ENCODE measurements at places on chromosomes 5 and 9. TPM values are rescaled to one million over a fixed set of nuclear protein-coding genes. Genes with fewer than 3 reads are reported as not detected.
A peak's percentile ranks its signal among the peaks of the same experiment; 100 is the strongest.

DNA sequence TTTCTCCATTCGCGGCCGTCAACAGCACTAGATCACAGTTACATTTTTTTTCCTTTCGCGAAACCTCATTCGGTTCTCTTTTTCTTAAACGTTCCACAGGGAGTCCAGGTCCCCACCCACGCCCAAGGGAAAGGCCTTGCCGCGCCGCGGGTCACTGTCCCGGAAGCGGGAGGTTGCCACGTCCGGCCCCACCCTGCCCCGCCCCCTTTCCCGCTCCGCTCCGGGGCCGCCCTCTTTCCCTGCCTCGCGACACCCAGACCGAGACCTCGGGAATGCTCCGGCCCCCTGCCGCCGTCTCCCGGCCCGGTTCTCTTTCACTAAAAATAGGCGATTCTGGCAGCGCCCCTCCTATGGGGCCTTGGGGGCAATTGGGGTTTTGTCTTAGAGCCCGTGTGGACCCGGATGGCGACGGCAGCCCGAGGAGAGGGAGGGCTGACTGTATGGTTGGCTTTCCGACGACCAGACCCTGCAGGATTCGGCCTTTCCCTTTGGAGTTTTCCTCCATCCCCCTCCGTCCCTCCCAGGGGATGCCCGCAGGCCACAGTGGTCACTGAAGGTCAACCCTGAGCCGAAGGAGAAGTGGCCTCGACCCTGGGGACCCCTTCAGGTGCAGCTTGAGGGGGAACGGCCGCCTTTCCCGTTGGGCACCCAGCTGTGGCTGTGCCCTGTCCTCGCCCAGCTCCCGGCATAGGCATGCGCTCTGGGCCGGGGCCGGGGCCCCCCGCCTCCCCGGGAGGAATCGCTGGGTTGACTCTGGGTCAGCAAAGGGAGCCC is 2.8 kb upstream of the RACK1 start:
- DNase-seq = peak; percentile 97
- peak overlapping the region; percentile 73 for H3K4me3 ChIP-seq
- H3K4me1 ChIP-seq = no peaks in the 10 kb centered on the region
- peaks cover 3% of the 10 kb centered on the region for H3K36me3 ChIP-seq

- H3K36me3 ChIP-seq = no peaks in the 10 kb centered on the region
- no peaks in the 10 kb centered on the region for H3K27me3 ChIP-seq
- DNase-seq = no peak
- H3K4me3 ChIP-seq = no peak overlapping the region
Observed at GRCh38 chr5:40481241-40481640, 198.5 kb upstream of the PTGER4 start.

DNA sequence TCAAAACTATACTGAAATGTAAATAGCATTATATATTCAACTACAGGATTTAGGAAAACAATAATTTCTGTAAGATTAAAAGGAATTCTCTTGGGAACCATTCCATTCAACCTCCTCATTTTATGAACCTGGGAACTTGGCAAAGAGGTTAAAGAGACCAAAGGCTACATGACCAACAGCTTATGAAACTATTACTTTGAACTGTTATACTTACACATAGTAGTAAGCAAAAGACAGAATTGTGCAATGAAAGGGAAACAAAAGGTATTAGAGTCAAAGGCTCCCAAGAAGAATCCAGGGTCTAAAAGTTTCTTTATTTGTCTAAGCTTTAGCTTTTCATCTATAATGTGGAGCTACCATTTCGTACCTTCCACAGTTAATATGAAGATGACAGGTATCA is 7.2 kb downstream of the C9orf72 start:
- H3K4me3 ChIP-seq = no peak overlapping the region
- no peaks in the 10 kb centered on the region for H3K27me3 ChIP-seq
- DNase-seq = no peak
- no peak overlapping the region for H3K27ac ChIP-seq
- H3K4me1 ChIP-seq = no peaks in the 10 kb centered on the region

DNA sequence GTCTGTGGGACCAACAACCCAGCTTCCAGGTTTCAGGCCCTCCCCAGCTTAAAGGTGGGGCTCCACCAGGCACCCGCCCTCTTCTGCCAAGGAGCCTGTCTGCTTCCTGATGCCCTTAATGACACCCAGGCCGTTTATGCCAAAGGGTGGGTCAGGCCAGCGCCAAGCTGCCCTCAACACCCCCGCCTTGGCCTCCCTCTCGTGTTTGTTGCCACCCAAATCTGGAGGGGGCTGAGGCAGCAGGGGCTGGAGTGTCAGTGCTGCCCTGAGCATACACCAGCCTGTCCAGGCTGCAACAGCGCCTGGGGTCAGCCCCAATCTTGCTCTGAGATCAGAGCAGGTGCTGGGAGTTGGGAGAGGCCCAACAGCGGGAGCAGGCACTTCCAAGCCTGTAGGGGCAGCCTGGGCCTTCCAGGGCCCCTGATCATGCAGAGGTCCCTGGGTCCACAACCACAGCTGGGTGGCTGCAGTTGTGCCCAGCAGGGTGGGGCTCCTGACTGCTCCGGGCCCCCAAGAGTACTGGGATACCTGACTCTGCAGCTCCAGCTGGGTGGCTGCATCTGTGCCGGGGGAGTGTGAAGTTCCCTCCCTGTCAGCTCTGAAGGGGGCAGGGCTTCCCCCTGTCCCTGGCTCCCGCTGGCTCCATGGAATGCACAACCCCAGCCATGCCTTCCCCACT is 34.5 kb upstream of the TYRP1 start:
- H3K4me1 ChIP-seq = no peaks in the 10 kb centered on the region
- DNase-seq = no peak
- no peaks in the 10 kb centered on the region for H3K27me3 ChIP-seq
- no peak overlapping the region for H3K27ac ChIP-seq
- no peak overlapping the region for H3K4me3 ChIP-seq
- H3K36me3 ChIP-seq = no peaks in the 10 kb centered on the region

- no peak overlapping the region for H3K27ac ChIP-seq
- H3K36me3 ChIP-seq = no peaks in the 10 kb centered on the region
- peaks cover 4% of the 10 kb centered on the region for H3K4me1 ChIP-seq
- no peak overlapping the region for H3K4me3 ChIP-seq
- DNase-seq = no peak
- H3K27me3 ChIP-seq = no peaks in the 10 kb centered on the region
Observed at GRCh38 chr9:6417186-6417585, 4.2 kb downstream of the UHRF2 start.

GRCh38 chr5:32638309-32638708 is 53.0 kb downstream of the SUB1 start:
- H3K27ac ChIP-seq = no peak overlapping the region
- no peaks in the 10 kb centered on the region for H3K36me3 ChIP-seq
- H3K4me1 ChIP-seq = peaks cover 5% of the 10 kb centered on the region

DNA sequence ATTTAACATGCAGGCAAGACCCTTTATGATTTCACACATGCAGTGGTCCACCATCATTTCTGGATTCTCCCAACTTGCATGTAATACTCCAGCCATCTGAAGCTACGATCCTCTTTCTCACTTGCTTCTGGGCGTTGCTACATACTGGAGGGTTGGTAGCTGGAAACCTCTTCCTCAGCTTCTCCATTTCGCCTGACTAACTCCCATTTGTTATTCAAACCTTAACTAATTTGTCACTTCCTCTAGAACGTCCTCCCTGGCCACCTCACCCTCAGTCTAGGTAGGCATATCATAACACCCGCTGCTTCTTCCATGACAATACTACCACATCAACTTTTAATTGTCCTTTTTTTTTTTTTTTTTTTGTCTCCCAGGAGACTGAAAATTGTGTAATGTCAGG is 72.6 kb upstream of the EQTN start:
- peaks cover 3% of the 10 kb centered on the region for H3K4me1 ChIP-seq
- H3K27me3 ChIP-seq = no peaks in the 10 kb centered on the region
- H3K27ac ChIP-seq = no peak overlapping the region
- H3K36me3 ChIP-seq = no peaks in the 10 kb centered on the region
- no peak overlapping the region for H3K4me3 ChIP-seq

DNA sequence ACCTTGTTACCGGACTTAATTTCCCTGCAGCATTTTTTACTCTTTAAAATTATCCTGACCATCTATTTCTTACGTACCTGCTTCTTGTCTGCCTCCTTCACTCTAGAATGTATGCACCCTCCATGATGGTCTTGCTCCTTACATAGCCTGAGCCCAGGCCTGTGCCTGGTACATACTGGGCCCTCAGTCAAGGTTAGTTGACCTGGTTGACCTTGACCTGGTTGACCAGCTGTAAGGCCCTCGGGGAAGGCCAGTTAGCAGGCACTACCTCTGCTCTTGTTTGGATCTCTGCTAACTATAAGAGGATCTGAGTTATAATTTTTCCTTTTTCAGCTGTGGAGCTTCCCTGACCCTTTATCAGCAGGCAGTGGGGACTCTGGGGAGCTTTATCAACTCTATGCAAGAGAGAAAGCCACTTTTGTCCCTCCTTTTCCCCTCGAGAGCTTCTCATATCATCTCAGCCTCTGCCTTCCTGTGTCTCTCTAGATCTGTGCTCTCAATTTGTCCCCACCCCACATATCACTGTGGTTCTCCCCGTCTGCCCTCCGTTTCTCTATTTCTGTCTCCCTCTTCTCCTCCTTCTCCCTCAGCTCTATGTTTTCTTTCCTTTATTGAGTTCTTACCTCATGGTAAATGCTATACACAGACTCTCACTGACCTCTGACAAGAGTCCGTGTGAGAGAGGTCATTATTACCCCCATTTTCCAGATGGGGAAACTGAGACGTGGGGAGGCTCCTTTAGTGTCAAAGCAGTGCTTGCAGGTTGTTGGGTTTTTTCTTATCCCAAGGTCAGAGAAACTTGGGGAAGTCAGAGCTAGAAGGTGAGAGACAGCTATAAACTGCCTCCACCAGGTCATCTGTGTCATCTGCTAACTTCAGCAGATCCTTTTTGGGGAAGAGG is 28.6 kb downstream of the SPRY4 start:
- no peaks in the 10 kb centered on the region for H3K4me1 ChIP-seq
- no peaks in the 10 kb centered on the region for H3K27me3 ChIP-seq
- H3K27ac ChIP-seq = peak overlapping the region; percentile 94
- DNase-seq = no peak
- H3K4me3 ChIP-seq = no peak overlapping the region
- H3K36me3 ChIP-seq = no peaks in the 10 kb centered on the region

GRCh38 chr5:32848681-32849080 is 137.6 kb downstream of the NPR3 start:
- no peaks in the 10 kb centered on the region for H3K27me3 ChIP-seq
- no peak for DNase-seq

GRCh38 chr5:78526049-78526525 is 122.5 kb downstream of the LHFPL2 start:
- DNase-seq = no peak
- H3K27me3 ChIP-seq = no peaks in the 10 kb centered on the region
- H3K27ac ChIP-seq = no peak overlapping the region
- no peak overlapping the region for H3K4me3 ChIP-seq
- peaks cover 9% of the 10 kb centered on the region for H3K4me1 ChIP-seq

DNA sequence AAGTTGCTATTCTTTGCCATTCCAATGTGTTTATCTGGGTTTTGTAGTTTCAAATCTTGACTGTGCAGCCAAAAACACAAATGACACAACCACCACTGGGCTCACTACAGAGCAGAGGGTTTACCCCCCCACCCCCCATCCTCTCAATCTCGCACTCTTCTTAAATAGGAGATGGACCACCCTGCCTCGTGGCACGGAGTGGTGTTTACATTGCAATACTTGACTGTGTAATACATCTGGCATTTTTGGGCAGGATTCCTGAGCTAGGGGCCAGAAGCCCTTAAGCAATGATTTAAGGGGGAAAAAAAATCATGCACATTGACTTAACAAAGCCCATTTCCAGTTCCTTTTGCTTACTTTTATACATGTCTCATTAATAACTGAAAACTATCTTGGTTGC is 19.0 kb downstream of the PTCH1 start:
- H3K27ac ChIP-seq = no peak overlapping the region
- H3K4me3 ChIP-seq = no peak overlapping the region
- no peaks in the 10 kb centered on the region for H3K4me1 ChIP-seq
- H3K36me3 ChIP-seq = no peaks in the 10 kb centered on the region
- H3K27me3 ChIP-seq = no peaks in the 10 kb centered on the region

DNA sequence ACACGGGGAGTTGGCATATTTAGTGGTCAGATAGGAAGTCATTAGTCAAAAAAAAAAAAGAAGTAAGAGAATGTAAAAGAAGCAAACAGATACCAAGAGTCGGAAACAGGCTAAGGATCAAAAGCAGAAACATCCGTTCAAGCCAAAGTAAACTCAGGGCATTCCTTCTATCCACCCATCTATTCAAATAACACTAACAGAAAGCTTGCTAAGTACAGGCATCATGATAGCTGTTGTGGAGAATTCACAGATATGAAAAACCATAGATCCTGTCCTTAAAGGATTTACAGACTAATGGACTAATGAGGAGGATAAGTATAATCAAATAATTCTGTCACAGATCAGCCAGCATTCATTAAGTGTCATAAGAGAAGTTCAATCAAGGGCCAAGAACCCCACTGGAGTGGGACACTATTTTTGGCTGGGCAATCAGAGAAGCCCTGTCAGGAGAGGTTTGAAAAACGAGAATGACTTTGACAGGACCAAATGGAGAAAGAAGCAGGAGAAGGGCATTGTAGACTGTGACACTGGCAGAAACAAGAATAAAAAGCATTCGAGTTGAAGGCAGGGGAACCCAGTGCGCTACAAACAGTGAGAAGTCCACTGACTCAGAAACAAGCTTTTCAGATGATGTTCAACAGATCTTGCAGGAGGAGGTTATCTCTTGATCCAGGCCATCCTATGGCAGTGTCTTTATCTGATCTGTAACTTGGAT is 154.2 kb upstream of the TSLP start:
- H3K4me1 ChIP-seq = peaks cover 5% of the 10 kb centered on the region
- H3K27ac ChIP-seq = peak overlapping the region; percentile 34
- DNase-seq = no peak
- H3K4me3 ChIP-seq = no peak overlapping the region
- H3K27me3 ChIP-seq = no peaks in the 10 kb centered on the region

DNA sequence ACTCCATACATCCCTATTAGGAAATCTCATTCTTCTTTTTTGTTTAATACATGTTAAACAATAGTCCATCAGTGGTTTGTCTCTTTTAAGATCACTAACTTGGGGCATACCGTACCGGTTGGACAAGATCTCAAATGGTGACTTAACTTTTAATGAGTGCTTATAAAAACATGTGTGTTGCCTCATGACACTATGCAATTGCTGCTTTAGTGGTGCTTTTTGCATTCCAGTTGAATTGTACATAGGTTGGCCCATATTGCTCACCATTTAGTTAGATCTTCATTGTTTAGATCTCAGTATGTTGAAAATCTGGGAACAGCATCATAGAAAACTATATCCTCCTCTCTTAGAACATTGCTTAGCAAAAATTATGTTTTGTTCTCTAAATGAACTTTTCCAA is 17.8 kb downstream of the C9orf85 start:
- no peaks in the 10 kb centered on the region for H3K4me1 ChIP-seq
- no peak for DNase-seq
- H3K36me3 ChIP-seq = no peaks in the 10 kb centered on the region
- H3K27me3 ChIP-seq = no peaks in the 10 kb centered on the region
- no peak overlapping the region for H3K4me3 ChIP-seq
- no peak overlapping the region for H3K27ac ChIP-seq

The NUTM2G gene
- total RNA-seq = not detected

The CCL27 gene
- total RNA-seq = not detected

The SLC6A18 gene
- total RNA-seq = not detected

The GARIN3 gene
- total RNA-seq = not detected

The AK1 gene
- 92.4 TPM for total RNA-seq

The IL33 gene
- 68.2 TPM for total RNA-seq

The SH3GL2 gene
- not detected for total RNA-seq

The KCNV2 gene
- total RNA-seq = not detected

The TRPM6 gene
- total RNA-seq = 1.0 TPM

The TMEM215 gene
- total RNA-seq = not detected

The FBN2 gene
- 0.84 TPM for total RNA-seq
